ENCODE measurements at places on chromosomes 2 and 18.

- DNase-seq, result no peak
Measured at GRCh38 chr2:217746808-217747207, 256.0 kb downstream of the TNS1 start.

DNA sequence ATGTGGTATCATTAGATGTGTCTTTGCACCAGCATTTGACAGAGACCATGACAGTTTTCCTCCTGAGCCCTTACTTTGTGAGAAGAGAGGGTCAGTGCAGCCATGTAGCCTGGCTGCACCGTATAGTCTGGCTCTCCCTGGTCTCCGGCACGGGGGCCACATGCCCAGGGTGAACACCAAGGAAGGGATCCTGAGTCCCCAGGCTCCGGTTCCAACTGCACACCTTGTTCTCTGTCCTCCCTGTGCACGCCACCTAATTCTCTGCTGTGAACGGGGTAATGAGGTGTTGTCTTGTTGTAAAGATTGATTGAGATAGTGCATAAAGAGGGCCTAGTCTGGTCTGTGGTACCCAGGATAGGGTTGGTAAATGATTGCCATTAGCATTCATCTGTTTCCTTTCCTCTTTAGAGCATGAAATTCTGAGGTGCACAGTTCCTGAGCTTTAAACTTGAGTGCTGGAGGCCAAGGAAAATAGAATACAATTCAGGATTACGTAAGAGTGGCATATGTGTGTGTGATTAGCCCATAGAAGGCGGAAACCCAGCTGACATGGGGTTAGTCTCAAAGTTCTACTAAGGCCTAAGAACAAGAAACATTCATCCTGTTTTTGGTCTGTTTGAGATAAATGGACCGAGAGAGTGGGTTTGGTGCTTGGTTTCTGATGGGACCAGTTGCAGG, 55.5 kb downstream of the NCK2 start:
- DNase-seq, result no peak

DNA sequence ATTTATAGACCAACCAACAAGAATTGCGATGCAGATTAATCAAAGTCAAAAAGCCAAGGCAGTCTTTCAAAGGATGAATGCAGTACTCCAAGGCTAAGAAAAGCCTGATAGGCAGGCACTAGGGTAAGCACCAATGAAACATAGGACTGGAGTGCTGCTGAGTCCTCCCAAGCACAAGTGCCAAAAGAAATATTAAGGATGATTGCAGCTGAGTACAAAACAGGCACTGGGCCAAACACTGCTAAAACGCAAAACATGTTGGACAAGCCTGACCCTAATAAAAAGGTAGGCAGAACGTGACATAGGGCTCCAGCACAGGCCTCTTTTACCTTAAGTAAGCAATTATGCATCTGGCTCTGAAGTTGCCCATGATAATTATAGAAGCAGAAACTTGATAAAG, 160.1 kb upstream of the LRP1B start:
- DNase-seq, result no peak

DNA sequence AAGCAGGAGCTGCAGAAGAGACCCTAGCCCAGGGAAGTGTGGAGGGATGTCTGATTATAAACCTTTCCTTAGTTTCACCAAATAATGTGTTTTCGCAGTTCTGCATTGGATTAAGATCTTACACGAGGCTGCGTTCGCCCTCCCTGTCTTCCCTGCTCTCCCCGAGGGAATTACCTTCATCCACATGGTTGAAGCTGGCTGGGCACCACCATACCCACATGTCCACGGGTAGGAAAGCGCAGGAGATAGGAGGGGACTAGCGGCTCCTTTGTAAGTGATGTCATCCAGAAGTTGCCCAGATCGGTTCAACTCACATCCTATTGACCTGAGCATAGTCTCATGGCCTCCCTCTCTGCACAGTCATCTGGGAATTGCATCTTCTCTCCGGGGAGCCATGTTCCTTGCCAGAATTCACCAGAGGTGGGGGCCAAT, 1.1 kb downstream of the TTL start:
- no peak for DNase-seq

GRCh38 chr2:23636426-23636825, 251.4 kb downstream of the KLHL29 start:
- DNase-seq, result no peak

DNA sequence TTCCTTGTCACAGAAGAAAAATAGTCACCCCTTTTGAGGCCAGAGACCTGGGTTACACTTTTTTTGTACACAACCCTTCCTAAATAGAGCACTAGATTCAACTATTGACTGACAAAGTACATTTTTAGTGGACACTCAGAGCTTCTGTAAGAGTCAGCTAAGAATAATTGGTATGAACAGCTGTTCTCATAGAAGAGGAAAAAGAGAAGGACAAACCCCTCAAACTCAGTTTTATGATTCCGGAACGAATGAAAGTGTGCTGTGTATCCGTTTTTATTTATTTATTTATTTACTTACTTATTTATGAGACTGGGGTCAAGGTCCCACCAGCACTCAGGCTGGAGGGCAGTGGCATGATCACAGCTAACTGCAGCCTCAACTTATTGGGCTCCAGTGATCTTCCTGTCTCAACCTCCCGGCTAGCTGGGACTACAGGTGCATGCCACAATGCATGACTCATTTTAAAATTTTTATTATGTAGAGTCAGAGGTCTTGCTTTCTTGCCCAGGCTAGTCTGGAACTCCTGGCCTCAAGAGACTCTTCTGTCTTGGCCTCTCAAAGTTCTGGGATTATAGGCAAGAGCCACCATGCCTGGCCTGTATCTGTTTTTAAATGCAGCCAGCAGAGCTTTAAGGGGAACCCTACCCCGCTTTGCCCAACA, 36.0 kb upstream of the FZD5 start:
- DNase-seq, result no peak

- DNase-seq, result no peak
Measured at GRCh38 chr2:190529486-190530247, 4.9 kb downstream of the NEMP2 start.

- DNase-seq, result no peak
Measured at GRCh38 chr2:134976074-134976702, 57.6 kb downstream of the CCNT2 start.

GRCh38 chr18:24065906-24066305, 51.4 kb downstream of the TTC39C start:
- DNase-seq, result no peak
